ENCODE measurements at places on chromosomes 13 and 19. TPM values are rescaled to one million over a fixed set of nuclear protein-coding genes. Genes with fewer than 3 reads are reported as not detected.

The ZNF628 gene
- 3.3 TPM for total RNA-seq

The MUC16 gene
- not detected for total RNA-seq

The PALM gene
- total RNA-seq = 0.72 TPM

The CCDC8 gene
- 14.9 TPM for total RNA-seq

The RAP2A gene
- total RNA-seq = 32.4 TPM

The HSD17B14 gene
- total RNA-seq = 27.8 TPM

The A1BG gene
- total RNA-seq = 8.8 TPM

The CLIP3 gene
- 7.0 TPM for total RNA-seq

The U2AF1L4 gene
- 5.3 TPM for total RNA-seq

The WDR62 gene
- 17.5 TPM for total RNA-seq

The PLEKHG2 gene
- 12.5 TPM for total RNA-seq

The TNNT1 gene
- total RNA-seq = 2.8 TPM

The PRR22 gene
- total RNA-seq = 0.86 TPM

The RNF17 gene
- total RNA-seq = 0.88 TPM

The RUBCNL gene
- total RNA-seq = 0.57 TPM

The CYP4F2 gene
- not detected for total RNA-seq

The ZSCAN4 gene
- total RNA-seq = 0.22 TPM

The HSD11B1L gene
- 9.2 TPM for total RNA-seq

The ARMC6 gene
- 38.1 TPM for total RNA-seq

The RNF126 gene
- 82.6 TPM for total RNA-seq

The ELOF1 gene
- total RNA-seq = 56.1 TPM

The RFPL4AL1 gene
- total RNA-seq = not detected

The TEAD2 gene
- 18.2 TPM for total RNA-seq

The CLEC17A gene
- total RNA-seq = not detected

The ARL11 gene
- not detected for total RNA-seq

The CACNG7 gene
- 4.7 TPM for total RNA-seq

The ZNF699 gene
- 16.2 TPM for total RNA-seq

The PSG4 gene
- total RNA-seq = 2.8 TPM

The DCT gene
- total RNA-seq = not detected

The RPS16 gene
- total RNA-seq = 117 TPM

Measured in placental pericyte (primary cell).